ENCODE measurements at places on chromosomes 13 and 19.

- DNase-seq: no peak
Measured at GRCh38 chr13:76023652-76024051, 387.5 kb downstream of the LMO7 start.

- DNase-seq: no peak
Measured at GRCh38 chr13:92806215-92806614, 420.4 kb upstream of the GPC6 start.

- DNase-seq: no peak
Measured at GRCh38 chr19:22286151-22286810, at the start of gene ZNF729. Gene ZNF729, plus strand, starts transcription at chr19:22286441. Its CDS starts 85 bp downstream, at chr19:22286526.

GRCh38 chr13:42279986-42280385, 8.0 kb downstream of the AKAP11 start:
- no peak for DNase-seq

GRCh38 chr13:39481491-39481890, 121.5 kb downstream of the LHFPL6 start:
- DNase-seq: no peak

GRCh38 chr13:113647351-113648215, 10.4 kb downstream of the ATP4B start:
- DNase-seq: no peak

GRCh38 chr19:3454656-3455392, 25.5 kb downstream of the SMIM24 start:
- no peak for DNase-seq

DNA sequence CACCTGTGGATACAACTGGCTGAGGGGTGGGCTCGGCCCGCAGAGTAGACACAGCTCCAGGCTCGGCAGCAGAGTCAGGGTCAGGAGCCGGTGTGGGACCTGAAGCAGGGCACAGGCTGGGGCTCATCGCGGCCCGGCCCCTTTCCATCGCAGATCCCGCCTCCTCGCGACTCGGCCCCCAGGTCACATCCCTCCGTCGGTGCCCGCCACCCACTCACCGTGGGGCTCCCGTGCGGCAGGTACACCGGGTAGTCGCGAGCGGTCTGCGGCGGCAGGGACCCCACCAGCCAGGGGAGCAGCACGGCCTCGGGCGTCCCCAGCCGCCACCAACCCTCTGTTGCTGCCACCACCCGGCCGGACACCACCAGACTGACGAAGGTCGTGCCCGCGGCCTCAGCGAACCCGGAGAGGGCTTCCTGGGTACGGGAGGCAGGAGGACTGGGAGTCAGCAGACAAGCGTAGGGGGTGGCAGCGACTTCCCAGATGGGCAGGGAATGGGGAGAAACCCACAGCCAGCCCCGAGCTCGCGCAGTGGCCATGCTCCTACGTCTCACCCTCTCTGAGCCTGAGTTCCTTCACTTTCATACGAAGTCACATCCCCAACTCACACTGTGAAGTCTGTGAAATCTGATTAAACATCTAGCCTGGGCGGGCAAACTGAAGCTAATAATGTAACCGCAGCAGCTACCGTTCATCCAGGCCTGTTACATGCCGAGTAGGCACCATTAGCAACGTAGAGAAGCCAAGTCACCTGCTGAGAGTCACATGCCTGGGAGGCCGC, 3.7 kb downstream of the FUZ start:
- DNase-seq: no peak

All from 8988T (cell line).